ENCODE measurements at places on chromosomes 5 and 9. TPM values are rescaled to one million over a fixed set of nuclear protein-coding genes. Genes with fewer than 3 reads are reported as not detected.

GRCh38 chr5:151338734-151339133, 8.6 kb downstream of the SLC36A2 start:
- no peaks in the 10 kb centered on the region for H3K36me3 ChIP-seq
- H3K4me3 ChIP-seq = no peak overlapping the region
- DNase-seq = no peak
- no peak overlapping the region for H3K27ac ChIP-seq
- peaks cover 19% of the 10 kb centered on the region for H3K27me3 ChIP-seq

GRCh38 chr5:125293726-125294125, 547.3 kb upstream of the ZNF608 start:
- no peaks in the 10 kb centered on the region for H3K27me3 ChIP-seq
- no peak for DNase-seq
- no peaks in the 10 kb centered on the region for H3K36me3 ChIP-seq
- H3K27ac ChIP-seq = no peak overlapping the region
- no peak overlapping the region for H3K4me3 ChIP-seq
- H3K4me1 ChIP-seq = no peaks in the 10 kb centered on the region

DNA sequence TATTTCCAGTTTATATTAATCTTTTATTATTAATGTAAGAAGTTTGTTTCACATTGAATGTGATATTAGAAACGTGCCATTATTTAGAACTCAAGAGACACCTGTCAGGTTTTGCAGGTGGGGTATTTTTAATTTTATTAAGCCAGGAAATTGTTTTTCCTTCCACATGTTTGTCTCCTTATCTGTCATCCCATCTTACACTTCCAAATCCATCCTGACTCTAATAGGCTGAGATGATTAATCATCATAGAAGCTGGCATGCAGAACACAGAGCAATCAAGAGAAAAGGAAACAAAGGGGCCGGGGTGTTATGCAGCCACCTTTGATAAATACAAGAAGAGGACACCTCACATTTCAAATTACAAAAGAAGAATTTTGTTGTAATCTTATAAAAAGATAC, 506.5 kb downstream of the ISL1 start:
- H3K4me1 ChIP-seq = no peaks in the 10 kb centered on the region
- H3K4me3 ChIP-seq = no peak overlapping the region
- no peak for DNase-seq

DNA sequence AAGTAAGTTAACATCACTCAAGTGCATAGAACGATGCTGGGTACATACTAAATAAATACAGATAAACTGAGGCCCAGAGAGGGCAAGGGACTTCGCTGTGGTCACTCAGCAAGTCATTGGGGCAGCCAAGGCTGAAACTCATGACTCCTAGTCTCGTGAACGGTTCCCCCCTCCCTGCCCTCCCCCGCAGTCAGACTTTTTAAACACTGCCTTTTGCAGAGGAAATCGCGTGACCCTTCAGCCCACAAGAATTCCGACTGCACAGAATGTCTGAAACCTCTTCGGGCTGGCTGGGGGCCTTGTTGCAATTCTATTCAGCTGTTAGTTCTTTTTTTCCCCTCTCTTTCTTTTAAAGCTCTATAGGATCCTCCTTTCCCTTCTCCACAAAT, 28.1 kb downstream of the NEK6 start:
- H3K27ac ChIP-seq = peak overlapping the region; percentile 96
- DNase-seq = peak; percentile 85
- H3K4me3 ChIP-seq = peak overlapping the region; percentile 57
- no peaks in the 10 kb centered on the region for H3K36me3 ChIP-seq
- peaks cover 54% of the 10 kb centered on the region for H3K4me1 ChIP-seq
- no peaks in the 10 kb centered on the region for H3K27me3 ChIP-seq

PCDHA12 gene
- total RNA-seq = not detected

GBGT1 gene
- 4.1 TPM for total RNA-seq

SLC24A2 gene
- total RNA-seq = not detected

All from activated CD8-positive, alpha-beta T cell treated with anti-CD3 and anti-CD28 coated beads for 36 hours (primary cell).